ENCODE measurements at places on chromosomes 2 and 18. TPM values are rescaled to one million over a fixed set of nuclear protein-coding genes. Genes with fewer than 3 reads are reported as not detected.

- no peak for DNase-seq
- no peaks in the 10 kb centered on the region for H3K27me3 ChIP-seq
- no peak overlapping the region for H3K27ac ChIP-seq
These were observed 40.2 kb downstream of the PIKFYVE start for GRCh38 chr2:208306291-208306690.

DNA sequence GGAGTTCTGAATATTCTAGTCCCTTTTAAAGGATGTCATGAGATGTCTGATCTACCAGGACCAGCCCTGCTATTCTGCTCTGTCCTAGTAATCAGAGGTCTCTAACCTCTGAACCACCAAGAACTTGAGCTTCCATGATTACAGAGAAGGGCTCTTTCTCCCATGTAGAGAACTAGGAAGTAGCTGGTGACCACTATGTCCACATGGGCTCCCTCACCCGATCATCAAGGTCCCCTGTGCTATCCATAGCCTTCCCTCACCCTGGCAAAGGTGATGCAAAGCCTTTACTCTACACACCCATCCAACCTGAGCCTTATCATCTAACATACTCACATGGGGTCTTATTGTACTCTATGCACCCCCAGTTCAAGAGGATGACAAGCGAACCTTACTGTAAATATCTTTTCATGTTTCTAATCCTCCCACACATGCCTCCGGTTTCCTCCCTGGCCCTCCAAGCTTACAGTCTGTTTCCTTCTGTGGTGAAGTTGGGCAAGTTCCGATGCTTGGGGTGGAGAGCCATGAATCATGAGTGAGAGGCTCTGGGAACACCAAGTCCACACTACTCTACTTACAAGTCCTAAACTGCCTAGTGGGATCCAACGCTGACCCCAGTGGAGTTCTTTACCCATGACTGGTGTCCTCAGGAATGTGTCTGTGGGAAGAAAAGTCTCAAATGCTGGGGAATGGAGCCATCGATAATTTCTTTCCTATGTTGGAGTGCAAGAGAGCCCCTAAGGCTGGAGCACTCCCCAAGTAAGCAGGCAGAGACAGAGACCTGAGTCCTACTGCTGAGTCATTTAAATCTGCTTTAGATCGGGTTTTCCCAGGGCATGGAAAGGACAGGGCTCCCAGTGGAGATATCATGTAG lies 73.3 kb upstream of the KLF7 start:
- H3K4me3 ChIP-seq, result no peak overlapping the region
- H3K27me3 ChIP-seq, result no peaks in the 10 kb centered on the region
- peak overlapping the region; percentile 60 for H3K27ac ChIP-seq
- DNase-seq, result peak; percentile 93
- H3K4me1 ChIP-seq, result no peaks in the 10 kb centered on the region
- H3K36me3 ChIP-seq, result no peaks in the 10 kb centered on the region

- H3K4me1 ChIP-seq, result no peaks in the 10 kb centered on the region
- H3K36me3 ChIP-seq, result no peaks in the 10 kb centered on the region
- DNase-seq, result no peak
- no peak overlapping the region for H3K4me3 ChIP-seq
- no peaks in the 10 kb centered on the region for H3K27me3 ChIP-seq
- no peak overlapping the region for H3K27ac ChIP-seq
These were observed 136.9 kb upstream of the CAB39 start for GRCh38 chr2:230575642-230576324.

DNA sequence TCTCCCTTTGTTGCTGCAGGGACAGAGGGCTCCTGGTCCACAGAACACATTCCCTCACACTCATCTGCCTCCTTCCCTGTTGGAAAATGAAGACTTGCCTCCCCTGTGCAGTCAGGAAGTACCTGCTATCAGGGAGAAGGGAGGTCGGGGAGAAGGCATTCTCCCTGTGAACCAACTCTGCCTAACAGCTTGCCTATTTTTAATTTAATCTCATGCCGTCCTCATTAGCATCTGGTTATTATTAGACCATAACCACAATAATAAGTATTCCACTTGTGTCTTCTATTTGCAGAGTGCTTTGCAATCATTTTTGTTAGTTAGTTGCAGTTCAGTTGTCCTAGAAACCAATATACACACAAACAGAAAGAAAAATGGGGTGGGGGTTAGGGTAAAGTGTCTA lies 232.6 kb upstream of the SKOR2 start:
- H3K27ac ChIP-seq, result peak overlapping the region; percentile 4
- DNase-seq, result no peak
- H3K4me3 ChIP-seq, result no peak overlapping the region
- H3K36me3 ChIP-seq, result no peaks in the 10 kb centered on the region

GRCh38 chr2:46470114-46470628 lies 9.2 kb upstream of the TMEM247 start:
- no peaks in the 10 kb centered on the region for H3K36me3 ChIP-seq
- H3K4me3 ChIP-seq, result no peak overlapping the region
- H3K27ac ChIP-seq, result no peak overlapping the region
- DNase-seq, result no peak
- no peaks in the 10 kb centered on the region for H3K27me3 ChIP-seq
- no peaks in the 10 kb centered on the region for H3K4me1 ChIP-seq

- H3K4me1 ChIP-seq, result peaks cover 30% of the 10 kb centered on the region
- H3K27ac ChIP-seq, result peak overlapping the region; percentile 67
- DNase-seq, result no peak
- no peaks in the 10 kb centered on the region for H3K36me3 ChIP-seq
These were observed 184.9 kb downstream of the GLI2 start for GRCh38 chr2:120920454-120921148.

PPP4R1 gene
- 51.4 TPM for total RNA-seq

CCBE1 gene
- total RNA-seq, result 0.94 TPM

CD28 gene
- 0.55 TPM for total RNA-seq

CAVIN2 gene
- 118 TPM for total RNA-seq

Measured in right atrium auricular region (tissue), 2 donors.